Fibroblast of villous mesenchyme (primary cell): ENCODE measurements at places on chromosomes 3 and 15. TPM values are rescaled to one million over a fixed set of nuclear protein-coding genes. Genes with fewer than 3 reads are reported as not detected.

DNA sequence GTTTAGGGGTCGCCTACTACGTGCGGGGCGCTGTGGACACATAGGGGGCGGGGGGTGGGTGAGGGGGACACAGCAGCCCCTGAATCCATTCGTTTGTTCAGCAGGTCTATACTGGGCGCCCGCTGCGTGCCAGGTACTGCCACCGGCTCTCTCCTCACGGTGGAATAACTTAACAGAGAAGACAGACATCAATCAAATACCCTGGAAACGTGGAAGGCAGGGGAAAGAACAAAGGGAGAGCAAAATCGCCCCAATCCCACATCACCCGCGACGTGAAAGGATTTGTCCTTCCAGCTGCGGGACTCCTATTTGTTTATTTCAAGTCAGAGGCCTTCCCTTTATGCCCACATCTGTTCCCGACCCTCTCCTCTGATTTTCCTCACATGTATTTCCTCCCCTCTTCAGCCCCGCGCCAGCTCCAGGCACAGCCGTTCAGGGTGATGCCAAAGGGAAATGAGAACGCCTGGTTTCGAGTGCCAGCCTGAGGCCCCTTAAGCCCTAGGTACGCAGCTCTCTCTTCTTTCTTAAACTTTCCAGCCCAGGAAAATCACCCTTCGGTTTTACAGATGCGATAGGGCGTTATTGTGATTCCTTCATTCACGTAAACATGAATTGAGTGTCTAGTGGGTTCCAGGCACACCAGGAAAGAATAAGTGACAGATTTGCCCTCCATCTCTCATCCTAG, 726 bp upstream of the PROK2 start:
- DNase-seq, result no peak

- DNase-seq, result no peak
Observed at GRCh38 chr3:61967019-61967418, 405.6 kb downstream of the PTPRG start.

DNA sequence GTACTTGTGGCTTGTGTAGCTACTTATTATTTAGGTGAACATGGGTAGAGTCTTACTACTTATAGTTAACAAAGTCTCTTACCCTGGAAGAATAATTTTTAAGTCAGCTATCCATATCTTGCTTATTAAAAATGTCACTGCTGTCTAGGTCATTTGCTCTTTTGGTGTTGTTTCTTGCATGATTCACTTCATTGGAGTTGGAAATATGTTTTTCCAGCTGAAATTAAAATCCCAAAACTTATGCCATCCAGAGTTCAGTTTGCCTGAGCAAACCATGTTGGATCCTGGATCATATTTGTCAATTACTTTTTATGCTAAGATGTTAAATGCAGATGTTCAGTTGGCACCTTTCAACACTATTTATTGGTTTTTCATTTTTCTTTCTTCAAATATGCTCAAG, 421.0 kb upstream of the RBMS3 start:
- no peak for DNase-seq

DNA sequence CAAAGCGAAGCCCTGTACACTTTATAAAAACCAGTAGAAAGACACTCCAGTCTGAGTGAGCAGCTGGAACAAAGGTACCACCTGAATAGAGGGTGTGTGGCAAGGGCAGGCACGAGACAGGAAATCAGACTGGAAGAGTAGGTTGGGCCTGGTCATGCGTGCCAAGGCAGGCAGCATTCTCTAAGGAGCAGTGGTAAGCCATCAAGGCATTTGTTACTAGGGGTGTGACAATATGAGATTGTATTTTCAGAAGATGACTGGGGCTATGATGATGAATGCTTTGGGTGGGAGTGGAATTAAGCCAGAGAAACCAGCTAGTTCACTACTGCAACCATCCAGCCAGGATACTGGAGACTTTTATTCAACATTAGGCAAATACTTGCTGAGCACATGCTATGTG, 5.0 kb downstream of the JMJD7 start:
- DNase-seq, result no peak

- DNase-seq, result no peak
Observed at GRCh38 chr3:186598108-186598784, 14.6 kb upstream of the AHSG start.

DNA sequence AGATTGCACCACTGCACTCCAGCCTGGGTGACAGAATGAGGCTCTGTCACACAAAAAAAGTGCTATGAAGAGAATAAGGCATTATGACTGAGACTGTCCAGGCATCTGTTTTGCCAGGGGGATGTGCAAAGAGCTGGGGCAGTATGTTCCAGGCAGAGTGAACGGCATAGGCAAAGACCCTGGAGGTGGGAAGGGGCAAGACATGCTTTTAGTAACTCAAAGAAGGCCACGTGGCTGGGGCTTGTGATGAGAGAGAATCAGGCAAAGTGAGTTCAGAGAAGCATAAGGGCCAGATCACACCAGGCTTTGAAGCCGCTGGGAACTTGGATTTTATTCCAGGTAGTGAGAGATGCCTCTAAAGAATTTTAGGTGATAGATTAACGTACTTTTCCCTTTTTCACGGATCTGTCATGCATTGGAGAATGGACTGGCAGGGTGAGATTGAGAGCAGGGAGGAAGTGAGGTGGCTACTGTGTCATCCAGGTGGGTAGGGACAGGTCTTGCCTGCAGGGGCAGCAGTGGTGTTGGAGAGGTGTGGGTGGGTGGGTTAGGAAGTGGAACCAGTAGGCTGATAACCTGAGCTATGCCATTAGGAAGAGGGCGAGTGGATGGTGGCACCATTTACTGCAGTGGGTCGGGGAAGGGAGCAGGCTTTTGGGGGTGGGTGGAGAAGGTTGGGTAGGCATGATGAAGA, 31.7 kb downstream of the ATP2B2 start:
- no peak for DNase-seq

DNA sequence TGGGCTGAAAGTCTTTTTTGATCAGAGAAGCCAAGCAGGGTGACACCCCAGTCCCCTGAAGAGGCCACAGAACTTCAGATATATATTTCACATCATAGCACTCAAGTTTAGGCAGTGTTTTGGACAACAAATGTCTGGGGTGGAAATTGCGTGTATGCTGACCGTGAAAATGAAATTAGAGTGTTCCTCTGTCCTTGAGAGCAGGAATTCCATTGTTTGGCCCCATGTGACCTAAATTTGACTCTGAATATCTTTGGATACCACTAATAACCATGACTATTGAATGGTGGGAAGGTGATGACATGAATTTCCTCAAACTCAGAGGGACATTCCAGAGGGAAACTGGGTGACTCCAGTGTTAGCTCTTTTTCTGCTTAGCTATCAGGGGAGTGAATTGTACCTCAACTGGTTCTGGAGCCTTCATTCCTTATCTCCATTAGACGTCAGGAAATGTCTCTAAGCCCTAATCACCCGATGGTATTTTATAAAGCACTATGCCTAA, 263.5 kb upstream of the RASGRP1 start:
- DNase-seq, result no peak

RETNLB gene
- total RNA-seq, result not detected in 2 replicates
